ENCODE measurements at places on chromosomes 7 and 10.

- DNase-seq: no peak
Measured at GRCh38 chr7:159061674-159062212, 82.9 kb downstream of the VIPR2 start.

DNA sequence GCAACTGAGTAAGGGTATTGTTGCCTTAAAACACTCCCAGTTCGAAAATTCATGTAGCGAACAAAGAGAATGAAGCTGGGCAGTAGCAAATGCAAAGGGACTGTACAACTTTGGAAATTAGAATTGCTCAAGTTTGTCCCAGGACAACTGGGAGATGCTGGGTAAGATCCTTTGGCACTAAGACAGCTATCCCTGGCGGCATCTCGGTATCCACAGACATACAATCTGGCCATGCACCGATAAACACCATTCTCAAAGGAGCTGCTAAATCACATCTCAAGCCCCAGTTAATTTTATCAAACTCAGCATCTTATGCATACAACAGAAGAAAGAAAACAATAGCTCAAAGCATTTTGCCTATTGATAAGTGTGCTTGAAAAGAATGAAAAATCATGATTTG, 177.3 kb downstream of the AMPH start:
- no peak for DNase-seq

GRCh38 chr7:113087071-113087998, 708 bp upstream of the GPR85 start:
- DNase-seq: peak; percentile 92

DNA sequence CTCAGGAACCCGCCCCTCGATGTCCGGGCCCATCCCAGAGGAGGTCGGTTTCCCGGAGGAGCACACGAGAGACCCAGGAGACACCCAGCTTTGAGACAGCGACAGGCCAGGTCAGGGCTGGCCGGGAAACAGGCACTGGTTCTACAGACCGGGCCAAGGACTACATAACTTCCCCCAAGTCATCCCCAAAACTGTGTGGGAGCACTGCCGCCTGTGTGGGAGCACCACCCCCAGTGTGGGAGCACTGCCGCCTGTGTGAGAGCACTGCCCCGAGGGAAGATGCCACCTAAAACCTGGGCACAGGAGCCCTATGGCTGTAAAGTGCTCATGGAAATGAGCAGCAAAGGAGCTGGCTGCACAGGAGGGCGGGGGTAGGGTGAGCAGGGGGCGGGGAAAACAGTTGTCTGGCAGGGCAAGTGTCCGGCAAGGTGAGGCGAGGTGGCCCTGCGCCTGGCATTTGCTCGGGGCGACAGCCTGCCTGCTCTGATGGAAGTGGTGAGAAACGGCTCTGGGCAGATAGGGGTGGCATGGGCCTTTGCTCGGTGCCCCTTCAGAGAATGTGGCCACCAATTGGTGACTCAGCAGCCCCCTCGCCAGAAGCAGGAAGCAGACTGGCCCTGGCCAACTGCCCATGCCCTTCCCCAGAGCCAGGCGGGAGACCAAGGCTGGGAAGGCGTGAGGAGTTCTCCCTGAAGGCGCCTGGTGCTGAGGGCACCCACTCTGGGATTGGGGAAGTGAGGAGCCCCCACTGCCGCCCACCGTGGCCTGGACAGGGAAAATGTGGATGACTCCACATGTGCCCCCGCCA, 26.2 kb downstream of the PAPOLB start:
- DNase-seq: no peak

DNA sequence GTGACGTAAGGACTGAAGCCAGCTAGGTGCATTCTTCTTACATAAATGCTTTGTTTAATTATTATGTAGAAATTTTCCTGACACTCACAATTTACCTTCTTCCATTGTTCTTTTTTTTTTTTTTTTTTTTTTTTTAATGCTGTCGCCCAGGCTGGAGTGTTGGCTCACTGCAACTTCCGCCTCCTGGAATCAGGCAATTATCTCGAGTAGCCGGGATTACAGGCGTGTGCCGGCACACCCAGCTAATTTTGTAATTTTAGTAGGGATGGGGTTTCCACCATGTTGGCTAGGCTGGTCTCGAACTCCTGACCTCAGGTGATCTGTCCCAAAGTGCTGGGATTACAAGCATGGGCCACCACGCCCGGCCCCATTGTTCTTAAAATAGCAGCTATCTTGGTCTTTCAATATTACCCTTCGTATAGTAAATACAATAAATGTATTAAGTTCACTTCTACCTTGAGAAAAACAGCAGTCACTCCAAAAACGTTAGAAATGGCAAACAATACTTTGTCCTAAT, 32.1 kb downstream of the BZW2 start:
- no peak for DNase-seq

- no peak for DNase-seq
Measured at GRCh38 chr7:134476044-134476443, 17.1 kb upstream of the AKR1B1 start.

GRCh38 chr7:35893649-35894048, 92.8 kb downstream of the SEPTIN7 start:
- no peak for DNase-seq

GRCh38 chr10:99435986-99436638, 5.7 kb upstream of the GOT1 start:
- DNase-seq: no peak

GRCh38 chr7:125727215-125727614, 797.6 kb upstream of the POT1 start:
- DNase-seq: no peak

DNA sequence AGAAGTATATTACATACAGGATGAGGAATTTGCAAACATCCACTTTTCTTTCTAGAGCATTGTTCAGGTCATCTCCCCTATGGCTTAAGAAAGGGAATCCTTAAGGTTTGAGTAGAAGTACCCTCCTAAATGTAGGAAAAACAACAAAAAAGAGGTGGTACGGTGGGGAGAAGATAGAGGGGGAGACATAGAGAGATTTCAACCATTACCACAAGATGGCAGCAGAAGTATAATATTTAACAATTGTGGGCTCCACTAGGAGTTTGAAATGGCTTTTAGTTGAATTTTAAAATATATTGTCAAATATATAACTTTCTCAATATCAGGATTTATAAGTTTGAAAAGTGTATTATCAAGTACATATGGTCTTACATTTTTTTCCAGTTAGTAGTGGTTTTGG, 72.7 kb upstream of the PRKG1 start:
- DNase-seq: no peak

DNA sequence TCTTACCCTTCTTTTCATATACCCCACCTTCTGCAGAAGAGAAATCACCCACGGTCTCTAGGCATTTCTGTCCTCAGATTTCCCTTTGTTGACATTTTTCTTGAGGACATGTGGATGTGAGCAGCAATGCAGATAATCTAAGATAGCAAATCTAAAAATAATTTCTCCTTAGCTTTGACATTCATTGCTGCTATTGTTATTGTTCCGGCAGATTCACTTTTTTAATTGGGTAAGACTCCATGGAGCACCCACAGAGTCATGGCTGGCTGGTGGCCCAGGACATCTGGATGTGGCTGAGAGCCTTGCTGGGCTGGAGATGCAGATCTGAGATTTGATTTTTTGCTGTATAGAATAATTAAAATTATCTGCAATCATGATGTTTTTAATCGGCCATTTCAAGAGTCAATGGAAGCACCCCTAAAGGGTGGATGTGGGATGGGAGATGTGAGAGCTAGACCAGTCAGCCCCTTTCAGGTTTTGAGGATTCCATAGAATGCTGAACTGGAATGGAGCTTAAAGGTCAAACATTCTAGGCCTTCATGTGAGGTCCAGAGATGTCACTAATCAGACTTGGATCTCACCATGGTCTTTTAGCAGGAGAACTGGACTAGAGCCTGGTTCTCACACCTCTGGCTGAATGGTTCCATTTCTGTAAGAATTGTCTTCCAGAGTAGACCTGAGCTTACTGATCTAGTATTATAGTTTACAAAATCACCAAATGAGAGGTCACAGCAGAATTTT, 37.5 kb downstream of the TAS2R41 start:
- DNase-seq: no peak

- DNase-seq: no peak
Measured at GRCh38 chr10:124264711-124265390, 153.9 kb downstream of the OAT start.

- DNase-seq: no peak
Measured at GRCh38 chr7:4123823-4124222, 558.3 kb upstream of the FOXK1 start.

Data from COLO829 (cell line).